Fibroblast of villous mesenchyme (primary cell): ENCODE measurements at places on chromosomes 11 and 22. TPM values are rescaled to one million over a fixed set of nuclear protein-coding genes. Genes with fewer than 3 reads are reported as not detected.

DNA sequence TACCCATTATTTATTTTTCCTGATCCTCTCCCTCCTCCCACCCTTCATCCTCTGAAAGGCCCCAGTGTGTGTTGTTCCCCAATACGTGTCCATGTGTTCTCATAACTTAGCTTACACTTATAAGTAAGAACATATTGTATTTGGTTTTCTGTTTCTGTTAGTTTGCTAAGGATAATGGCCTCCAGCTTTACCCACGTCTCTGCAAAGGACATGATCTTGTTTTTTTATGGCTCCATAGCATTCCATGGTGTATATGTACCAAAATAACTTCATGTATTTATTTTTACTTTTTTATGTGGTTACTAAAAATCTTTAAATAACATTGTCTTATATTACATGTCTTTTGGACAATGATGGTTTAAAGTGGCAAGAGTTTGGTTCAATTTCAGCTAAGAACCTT is 15.2 kb downstream of the PDGFD start:
- DNase-seq, result no peak

DNA sequence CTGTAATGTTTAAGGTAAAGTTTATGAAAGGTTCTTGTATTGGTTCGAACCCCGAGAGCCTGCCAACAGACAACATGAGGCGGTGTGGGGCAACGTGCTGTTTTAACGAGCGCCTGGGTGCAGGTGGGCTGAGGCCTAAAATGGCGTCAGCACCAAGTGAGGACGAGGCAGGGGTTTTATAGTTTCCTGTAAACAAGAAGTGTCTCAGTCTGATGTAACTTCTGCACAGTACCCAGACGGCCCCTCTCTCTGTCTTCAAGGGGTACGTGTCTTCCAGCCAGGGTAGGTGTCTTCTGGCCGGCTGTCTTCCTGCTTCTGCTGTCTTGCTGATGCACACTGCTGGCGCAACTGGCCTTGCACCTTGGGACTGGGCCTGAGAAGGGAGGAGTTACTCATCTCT is 2.7 kb downstream of the PPFIBP2 start:
- DNase-seq, result no peak

DNA sequence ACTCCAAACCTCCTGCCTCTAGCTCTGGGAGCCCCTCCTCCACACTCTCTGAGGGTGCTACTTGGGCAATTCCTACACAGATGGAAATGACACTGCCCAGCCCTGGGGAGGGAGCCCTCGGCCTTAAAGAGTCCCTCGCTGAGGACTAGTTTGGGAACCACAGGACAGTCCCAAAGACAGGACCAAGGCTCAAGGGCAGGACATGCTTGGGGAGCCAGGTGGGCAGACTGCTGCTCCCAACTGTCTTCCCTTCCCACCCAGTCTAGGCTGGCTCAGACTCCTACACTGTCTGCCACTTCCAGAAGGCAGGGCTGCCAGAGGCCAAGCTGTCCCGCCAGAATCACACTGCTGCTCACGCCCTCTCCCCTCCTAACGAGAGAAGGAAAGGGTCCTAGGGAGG is 9.8 kb downstream of the ARRB1 start:
- DNase-seq, result no peak

GTSE1 gene
- total RNA-seq, result 7.4 and 10.4 TPM in 2 replicates

OR52N4 gene
- total RNA-seq, result not detected in 2 replicates
